ENCODE measurements at places on chromosomes 5 and 9.

DNA sequence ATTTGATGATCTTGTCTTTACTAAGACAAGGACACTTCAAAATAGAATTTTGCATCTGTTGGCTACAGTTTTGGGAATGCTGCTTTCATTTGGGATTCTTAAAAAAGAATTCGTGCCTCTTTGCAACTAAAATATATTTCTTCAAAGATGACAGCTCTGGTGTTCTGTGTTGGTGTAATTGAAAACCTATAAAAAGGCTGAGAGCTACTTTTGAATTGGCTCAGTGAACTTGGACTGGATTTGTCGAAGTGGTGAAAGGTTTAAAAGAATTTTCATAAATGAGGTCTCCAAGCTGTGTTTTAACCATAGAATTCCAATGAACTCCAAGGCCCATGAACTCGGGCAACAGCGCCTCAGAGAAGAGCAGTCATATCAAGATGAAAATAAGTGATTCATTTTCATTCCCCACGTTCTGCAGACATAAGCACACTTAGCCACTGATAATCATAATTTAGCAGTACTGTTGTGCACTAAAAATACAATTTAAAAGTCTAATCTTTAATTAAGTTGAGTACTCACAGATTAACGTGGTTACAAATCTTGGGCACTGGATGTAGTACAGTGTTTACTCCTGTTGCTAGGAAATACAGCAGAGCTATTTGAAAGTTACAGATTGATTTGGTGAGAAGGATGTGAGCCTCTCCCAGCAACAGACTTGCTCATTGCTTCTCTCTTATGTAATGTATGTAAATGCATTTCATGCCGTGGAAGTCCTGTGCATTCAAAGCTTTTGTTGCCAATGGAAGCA lies 10.9 kb downstream of the SNCAIP start:
- DNase-seq: no peak

DNA sequence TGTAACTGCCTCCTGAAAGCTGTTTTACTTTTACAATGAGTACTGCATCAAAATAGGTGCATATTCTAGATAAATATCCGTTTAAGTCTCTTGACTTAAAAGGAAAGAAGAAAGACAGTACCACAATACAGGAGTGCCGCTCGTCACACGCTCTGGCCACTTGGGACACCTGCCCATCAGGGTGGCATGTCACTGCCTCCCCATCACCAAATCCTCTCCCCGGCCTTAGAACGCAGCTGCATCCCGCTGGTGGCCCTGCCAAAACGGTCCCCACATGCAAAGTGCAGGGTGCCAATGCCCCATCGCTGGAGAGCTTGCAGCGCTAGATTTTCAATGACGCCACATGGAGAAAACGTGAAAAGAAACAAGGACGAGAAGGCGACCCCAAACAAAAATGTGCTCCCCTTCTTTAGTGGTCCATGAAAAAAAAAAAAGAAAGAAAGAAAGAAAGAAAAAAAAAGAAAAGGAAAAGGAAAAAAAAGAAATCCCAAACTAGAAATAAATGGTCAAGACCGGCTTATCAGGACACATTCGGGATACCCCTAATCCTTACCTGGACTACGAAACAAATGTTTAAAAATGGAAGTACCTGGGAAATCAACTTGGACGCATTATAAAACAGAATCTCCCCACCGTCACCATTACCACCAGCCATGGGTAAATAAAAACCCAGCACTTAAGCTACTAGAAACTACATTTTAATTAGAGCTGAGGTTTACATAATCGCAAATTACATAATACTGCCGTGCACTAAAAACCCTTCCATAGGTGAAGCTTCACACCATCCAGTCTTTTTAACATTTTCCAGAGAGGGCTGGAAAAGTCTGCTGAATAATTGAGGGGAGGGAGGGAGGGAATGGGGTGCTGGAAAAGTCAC lies 1.0 kb downstream of the ANKH start:
- DNase-seq: peak; percentile 43

DNA sequence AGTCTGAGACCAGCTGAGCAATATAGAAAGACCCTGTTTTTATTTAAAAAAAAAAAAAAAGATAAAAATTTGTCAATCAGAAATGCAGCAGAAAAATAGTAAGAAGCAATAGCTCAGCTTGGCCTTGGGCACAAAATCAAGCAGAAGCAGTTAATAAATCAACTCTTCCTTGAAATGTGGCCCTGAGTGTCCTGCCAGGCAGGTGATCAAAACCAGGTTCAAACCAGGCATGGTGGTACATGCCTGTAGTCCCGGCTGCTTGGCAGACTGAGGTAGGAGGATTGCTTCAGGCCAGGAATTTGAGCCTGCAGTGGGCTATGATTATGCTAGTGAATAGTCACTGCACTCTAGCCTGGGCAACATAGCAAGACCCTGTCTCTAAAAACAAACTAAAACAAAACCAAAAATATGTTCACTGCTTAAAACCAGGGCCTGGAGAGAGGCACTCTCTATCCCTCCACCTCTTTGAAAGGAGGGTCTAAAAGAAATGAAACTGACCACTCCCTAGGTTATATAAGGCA lies 27.9 kb upstream of the KLF9 start:
- no peak for DNase-seq

- peak; percentile 55 for DNase-seq
These were observed 1.3 kb downstream of the GPR150 start for GRCh38 chr5:95620870-95621838.

DNA sequence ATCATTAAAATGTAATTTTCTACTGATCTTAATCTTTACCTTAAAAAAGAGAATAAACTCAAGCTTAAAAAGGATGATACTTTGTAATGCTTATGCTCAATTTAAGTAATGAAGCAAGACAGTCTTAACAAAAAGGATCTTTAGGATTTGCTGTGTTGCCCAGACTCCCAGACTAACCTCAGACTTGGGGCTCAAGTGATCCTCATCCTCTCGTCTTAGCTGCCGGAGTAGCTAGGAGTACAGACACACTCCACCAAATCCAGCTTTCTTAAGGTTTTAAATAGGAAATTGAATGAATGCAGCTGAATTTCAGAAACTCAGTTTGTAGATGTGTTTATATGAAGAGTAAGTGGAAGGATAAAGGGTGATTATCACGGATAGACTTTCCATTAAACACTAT lies 400.5 kb upstream of the DAB2 start:
- no peak for DNase-seq

GRCh38 chr5:9419794-9420193 lies 126.1 kb downstream of the SEMA5A start:
- DNase-seq: no peak

DNA sequence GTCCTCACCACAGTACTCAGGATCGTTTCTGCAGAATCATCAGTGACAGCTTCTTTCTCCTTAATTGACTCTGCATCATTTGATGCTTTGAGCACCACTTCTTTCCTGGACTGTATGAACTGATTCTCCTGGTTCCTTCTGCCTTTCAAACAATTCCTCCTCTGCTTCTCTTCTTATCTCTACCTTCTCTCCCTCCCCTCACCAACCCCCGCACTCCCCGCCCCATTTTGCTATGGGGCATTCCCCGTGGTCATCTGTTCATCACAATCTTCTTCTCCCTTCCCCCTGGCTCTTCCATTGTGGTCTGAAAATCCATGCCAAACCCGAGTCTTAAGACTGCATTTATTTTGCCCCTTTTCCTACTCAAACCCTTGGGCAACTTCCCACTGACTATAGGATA lies 57.9 kb downstream of the FAM78A start:
- DNase-seq: no peak

- peak; percentile 79 for DNase-seq
These were observed 63.6 kb upstream of the IL17B start for GRCh38 chr5:149442563-149443182.

DNA sequence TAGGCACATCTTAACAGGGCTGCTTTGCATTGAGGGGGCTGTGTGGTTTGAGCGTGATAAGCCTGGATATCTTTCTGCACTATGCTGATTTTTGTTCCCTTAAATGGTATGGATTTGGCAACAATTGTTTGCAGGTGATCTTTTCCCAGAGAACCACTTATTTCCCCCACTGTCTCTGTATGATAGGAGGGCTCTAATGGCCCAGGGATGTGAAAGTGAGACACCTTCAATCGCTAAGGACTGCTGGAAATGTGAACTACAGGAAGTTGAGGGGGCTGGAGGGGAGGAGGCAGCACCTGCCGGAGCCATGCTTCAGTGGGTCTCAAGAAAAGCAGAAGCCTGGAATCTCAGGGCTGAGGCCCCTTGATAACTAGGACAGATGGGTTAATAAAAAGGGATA lies 29.4 kb downstream of the SYK start:
- no peak for DNase-seq

DNA sequence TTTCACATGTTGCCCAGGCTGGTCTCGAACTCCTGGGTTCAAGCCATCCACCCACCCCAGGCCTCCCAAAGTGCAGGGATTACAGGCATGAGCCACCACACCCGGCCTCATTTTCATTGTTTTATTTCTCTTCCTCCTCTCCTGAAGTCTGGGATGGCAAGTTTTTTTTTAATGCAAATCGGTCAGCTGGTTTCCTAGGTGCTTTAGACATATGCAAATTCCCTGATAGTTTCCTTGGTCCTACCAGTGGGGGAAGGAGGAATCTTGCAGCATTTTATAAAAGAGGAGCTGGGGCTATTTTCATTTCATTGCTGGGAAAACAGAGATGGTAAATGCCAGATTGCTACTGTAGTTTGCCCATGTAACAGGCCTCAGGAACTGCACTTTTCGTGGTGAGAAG lies 179.4 kb downstream of the ACTL7B start:
- DNase-seq: no peak

DNA sequence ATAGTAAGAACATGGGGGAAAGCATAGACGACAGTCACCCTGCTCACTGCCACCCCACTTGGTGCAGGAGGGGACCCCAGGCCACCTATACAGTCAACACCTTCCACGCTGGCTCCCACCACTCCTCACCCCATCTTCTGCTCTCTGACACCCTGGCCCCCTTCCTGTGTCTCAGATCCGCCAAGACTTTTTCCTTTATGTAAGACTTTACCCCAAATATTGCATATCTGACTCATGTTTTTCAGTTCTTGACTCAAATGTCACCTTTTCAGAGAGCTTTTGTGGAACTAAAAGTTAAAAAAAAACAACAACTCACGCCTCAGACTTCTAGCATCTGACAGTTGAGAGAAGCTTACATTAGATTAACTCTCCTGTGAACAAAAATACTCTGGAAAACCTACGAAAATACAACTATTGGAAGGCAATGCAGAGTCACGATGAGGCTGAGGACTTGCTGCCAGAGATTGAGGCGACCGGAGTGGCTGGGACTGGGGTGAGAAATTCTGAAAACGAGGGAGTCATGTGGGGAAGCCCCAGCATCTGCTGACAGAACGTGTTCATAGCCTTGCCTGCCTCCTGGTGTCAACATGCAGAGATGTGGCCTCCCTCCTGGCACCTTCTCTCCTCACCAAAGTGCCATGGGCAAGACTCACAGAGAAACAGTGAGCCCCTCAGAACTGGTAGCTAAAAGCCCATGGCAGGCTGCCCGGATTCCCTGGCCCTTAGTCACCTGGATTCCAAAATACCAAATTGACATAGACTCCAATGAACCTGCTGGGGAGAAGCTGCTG lies 22.4 kb upstream of the FCN2 start:
- DNase-seq: peak; percentile 86

GRCh38 chr5:78552729-78553342 lies 95.7 kb downstream of the LHFPL2 start:
- peak; percentile 16 for DNase-seq

GRCh38 chr5:163424836-163425235 lies 12.6 kb upstream of the CCNG1 start:
- no peak for DNase-seq

DNA sequence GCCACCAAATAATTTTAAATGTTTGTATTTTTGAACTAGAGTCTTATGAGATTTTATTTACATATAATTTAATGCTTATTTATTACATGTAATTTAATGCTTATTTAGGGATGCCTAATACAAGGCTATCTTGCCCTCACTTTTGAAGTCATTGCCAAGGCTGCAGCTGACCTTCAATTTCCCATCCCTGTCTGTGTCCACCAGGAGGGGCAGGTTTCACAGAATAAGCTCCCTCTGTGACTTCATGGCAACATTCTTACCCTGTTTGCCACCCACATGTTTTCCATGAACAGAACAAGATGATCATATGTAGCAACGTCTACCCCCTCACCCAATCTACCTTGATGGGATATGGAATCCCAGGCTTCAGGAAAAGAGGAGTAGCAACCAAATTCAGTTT lies 27.0 kb downstream of the C5 start:
- no peak for DNase-seq

GRCh38 chr5:123873846-123874245 lies 361.9 kb downstream of the CSNK1G3 start:
- DNase-seq: no peak

GRCh38 chr9:87604886-87605588 lies 107.4 kb downstream of the DAPK1 start:
- no peak for DNase-seq

GRCh38 chr5:16430349-16431089 lies 35.1 kb downstream of the ZNF622 start:
- DNase-seq: no peak

- no peak for DNase-seq
These were observed 497.6 kb downstream of the NTRK2 start for GRCh38 chr9:85167146-85167545.

GRCh38 chr9:133181561-133181960 lies 17.8 kb upstream of the GBGT1 start:
- no peak for DNase-seq

DNA sequence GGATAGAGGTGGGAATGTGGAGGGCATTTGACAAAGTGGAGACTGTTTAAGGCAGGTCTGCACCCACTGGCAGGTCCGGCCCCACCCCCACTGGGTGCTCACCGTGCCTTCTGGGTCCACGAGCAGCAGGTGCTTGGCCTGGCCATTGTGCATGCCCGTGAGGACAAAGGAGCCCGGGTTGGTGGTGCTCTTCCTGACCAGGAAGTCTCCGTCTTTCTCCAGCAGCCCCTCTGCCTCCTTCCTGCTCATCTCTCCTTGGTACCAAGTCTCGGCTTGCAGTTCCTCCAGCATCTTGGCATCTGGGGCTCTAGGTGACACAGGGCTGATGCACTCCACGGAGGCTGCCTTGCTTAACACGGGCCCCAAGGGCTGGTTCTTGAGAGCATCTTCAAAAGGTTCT lies 46.6 kb downstream of the S1PR3 start:
- DNase-seq: no peak

- DNase-seq: no peak
These were observed 163.4 kb downstream of the GAS1 start for GRCh38 chr9:86783884-86784283.

GRCh38 chr9:110622368-110622767 lies 42.8 kb upstream of the SVEP1 start:
- no peak for DNase-seq

DNA sequence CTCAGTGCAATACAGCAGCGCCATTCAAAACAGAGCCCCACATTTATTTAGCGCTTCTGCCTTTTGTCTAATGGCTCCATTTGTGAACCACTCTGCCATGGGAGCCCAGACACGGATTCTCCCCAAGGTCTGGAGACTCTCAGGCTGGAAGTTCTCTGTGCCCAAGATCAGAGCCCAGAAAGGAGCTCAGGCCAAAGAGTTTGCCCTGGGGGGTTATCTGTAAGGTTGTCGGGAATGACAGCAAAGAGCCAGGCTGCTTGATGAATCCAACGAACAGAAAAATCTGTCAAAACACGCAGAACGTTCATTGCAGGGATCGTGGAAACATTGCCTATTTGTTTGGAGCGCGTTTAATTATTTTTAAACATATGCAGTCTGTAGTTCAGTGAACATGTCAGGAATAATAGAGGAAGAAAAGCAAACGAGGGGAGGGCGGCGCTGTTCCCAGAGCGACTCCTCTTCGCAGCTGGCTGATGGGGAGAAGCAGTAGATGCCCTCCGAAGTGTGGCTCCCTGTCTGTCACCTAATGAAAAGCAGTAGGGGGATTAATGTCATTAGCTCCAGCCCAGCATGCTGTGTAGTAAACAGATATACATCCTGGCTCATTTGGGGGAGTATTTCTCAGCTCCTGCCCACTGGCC lies 464.9 kb upstream of the MPDZ start:
- no peak for DNase-seq

GRCh38 chr5:10505517-10506095 lies 58.3 kb upstream of the ANKRD33B start:
- DNase-seq: no peak

Measured in activated CD4-positive, alpha-beta T cell treated with anti-CD3 and anti-CD28 coated beads, Interleukin-2, Interleukin-6, amounts not matched to agents 100 ng/mL and 50 ng/mL, durations not matched to agents 16 hours and 8 hours (primary cell).